ENCODE measurements at places on chromosomes 4 and X.

- no peak for DNase-seq
Measured at GRCh38 chrX:112008724-112009123, 73.9 kb downstream of the TRPC5 start.

GRCh38 chr4:53912766-53913497 lies 151.5 kb downstream of the CHIC2 start:
- DNase-seq, result no peak

DNA sequence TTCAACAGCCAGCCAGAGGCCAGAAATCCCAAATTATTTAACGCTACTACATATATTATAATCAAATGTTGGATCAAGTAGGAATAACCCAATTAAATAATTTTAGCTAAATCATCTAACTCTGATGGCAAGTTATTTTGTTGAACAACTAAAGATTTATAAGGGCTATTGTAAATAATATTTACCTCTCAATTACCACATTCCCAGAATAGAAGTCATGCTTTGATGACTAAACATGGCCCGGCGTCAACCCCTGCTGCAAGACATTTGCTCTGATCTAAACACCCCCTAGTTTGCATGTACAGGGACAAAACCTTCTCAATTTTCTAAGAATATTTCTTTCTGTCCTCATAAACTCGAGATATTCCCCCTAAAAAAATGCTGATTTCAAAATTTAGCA lies 14.2 kb downstream of the VEGFC start:
- DNase-seq, result no peak

- DNase-seq, result peak; percentile 21
Measured at GRCh38 chr4:175435381-175435783, 376.7 kb downstream of the GPM6A start.

DNA sequence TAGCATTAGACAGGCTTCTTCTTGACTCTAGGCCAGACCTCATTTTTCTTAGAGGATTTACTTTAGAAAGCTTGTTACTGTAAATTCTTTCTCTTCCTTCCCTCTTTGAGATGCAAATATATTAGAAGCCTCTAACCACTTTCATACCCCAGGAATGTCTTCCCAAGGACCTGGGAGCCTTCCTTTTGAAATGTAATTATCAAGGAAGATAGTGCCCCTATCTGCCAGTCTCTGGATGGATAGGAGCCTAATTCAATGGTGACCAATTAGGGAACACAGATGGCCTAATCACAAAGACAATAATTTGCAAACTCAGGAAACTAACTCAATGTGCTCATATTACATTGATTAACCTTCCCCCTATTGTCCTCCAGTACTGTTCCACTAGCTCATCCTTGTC lies 145.6 kb upstream of the DCAF8L1 start:
- DNase-seq, result no peak
